AG09309 (cell line): ENCODE measurements at places on chromosomes 5 and 9.

DNA sequence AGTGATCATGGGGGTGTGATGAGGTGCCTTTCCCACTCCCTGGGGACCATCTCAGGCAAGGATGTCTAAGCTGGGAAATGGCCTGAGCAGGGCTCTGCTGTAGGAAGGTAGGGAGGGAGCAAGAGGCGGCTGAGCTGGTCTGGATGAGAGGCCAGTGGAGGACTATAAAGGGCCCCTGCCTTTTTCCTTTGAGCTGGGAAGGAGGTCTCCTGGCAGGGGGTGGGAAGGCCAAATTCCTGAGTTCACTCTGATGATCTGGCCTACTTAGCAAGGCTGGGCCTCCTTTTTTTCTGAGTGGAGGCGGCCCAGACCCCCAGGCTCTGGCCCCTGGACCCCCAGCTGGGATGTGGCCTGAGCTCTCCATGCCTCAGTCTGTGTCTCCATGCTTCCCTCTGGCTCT lies 14.3 kb upstream of the PITX1 start:
- no peak for DNase-seq

- DNase-seq, result no peak
Observed at GRCh38 chr5:132257131-132258101, at the start of gene PDLIM4. Gene PDLIM4 (plus strand): TSS chr5:132257696. CDS start chr5:132257735, 39 bp downstream.

DNA sequence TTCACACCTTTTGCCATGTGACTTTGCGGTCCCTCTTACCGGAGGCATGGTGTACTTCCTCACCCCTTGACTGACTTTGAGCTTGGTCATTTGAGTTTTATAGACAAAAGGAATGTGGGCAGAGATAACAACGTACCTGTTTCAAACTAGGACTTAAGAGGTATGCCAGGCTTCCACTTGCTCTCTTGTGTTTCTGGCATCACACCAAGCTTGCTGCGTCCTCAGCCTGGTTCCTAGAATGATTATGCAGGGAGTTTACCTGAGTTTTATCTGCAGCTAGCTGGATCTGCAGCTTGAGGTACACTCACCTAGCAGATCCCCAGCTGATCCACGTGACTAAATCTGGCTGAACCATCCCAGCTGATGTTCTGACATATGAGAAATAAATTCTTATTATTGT lies 66.2 kb downstream of the PLK2 start:
- no peak for DNase-seq

GRCh38 chr9:23117616-23118015 lies 671.0 kb downstream of the DMRTA1 start:
- DNase-seq, result no peak

GRCh38 chr9:132631280-132631679 lies 38.5 kb downstream of the DDX31 start:
- DNase-seq, result peak; percentile 11

GRCh38 chr9:109907400-109907799 lies 127.4 kb downstream of the PALM2AKAP2 start:
- DNase-seq, result no peak

DNA sequence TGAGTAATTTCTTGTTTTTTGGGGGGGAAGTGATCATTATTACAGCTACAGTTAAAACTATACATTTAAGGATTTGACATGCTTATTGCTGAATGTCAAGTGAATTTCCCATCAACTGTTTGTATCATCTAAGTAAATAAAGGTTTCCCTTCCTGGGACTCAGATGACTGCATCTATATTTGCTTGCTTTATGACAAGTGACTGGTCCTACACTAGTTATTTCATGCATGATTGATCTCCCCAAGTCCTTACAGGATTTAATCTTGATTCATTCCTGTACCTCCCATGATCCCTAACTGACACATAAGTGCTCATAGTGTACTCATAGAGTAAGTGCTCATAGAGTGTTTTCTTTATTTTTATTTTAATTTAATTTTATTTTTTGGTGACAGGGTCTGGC lies 2.8 kb downstream of the TXNDC8 start:
- no peak for DNase-seq

GRCh38 chr5:57932761-57933160 lies 450.1 kb upstream of the ACTBL2 start:
- DNase-seq, result no peak

- no peak for DNase-seq
Observed at GRCh38 chr9:117784996-117785395, 80.8 kb downstream of the TLR4 start.

DNA sequence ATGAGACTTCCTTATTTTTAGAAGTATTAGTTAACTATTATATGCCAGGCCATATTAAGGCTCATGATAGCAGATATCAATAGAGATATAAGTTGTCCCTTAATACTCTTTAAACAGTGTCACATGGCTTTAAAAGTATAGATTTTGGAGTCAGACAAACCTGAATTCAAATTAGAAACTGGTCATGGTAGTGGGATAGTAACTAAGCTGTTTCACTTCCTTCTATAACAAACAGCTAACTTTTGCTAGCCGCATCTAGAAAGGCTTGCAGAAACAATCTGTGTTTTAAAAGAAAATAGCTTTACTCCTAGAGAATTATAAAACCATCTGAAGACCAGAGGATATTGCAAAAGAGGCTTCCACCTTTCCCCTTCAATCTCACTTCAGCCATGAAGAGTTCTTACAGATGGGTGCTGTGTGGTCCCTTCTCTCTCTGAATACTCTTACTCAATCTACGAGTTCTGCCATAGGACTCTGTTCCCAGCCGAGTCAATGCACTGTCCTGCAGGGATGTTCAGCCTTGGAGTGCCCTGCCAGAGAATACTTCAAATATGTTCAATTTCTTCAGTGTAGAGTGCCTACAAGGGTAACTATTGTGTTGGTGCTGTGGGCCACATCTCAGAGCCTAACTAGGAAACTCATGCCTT lies 810.2 kb downstream of the EFNA5 start:
- no peak for DNase-seq

- DNase-seq, result no peak
Observed at GRCh38 chr9:33202018-33202417, 34.9 kb upstream of the B4GALT1 start.

GRCh38 chr9:101131326-101131725 lies 102.8 kb downstream of the PLPPR1 start:
- DNase-seq, result no peak

DNA sequence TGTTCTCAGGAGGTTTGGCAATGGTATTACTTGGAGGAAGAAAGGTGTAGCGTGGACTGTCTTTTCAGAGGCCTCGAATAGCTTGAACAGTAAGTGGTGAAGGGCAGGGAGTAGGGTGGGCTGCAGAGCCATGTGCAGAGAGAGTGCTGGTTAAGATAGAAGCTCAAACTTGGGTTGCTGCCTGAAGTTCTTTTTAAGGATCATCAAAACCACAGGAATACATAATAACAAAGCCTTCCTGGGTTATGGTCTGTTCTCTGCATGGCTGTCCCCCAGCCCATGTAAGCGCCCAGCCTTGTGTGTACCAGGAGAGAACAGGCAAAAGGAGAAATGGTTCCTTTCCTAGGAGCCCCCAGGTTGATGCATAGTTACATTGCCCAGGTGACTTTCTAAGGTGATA lies 43.9 kb downstream of the RCL1 start:
- no peak for DNase-seq

- DNase-seq, result no peak
Observed at GRCh38 chr9:124357721-124358361, 57.4 kb downstream of the PSMB7 start.

- no peak for DNase-seq
Observed at GRCh38 chr9:92954049-92954861, 6.9 kb downstream of the FGD3 start.

DNA sequence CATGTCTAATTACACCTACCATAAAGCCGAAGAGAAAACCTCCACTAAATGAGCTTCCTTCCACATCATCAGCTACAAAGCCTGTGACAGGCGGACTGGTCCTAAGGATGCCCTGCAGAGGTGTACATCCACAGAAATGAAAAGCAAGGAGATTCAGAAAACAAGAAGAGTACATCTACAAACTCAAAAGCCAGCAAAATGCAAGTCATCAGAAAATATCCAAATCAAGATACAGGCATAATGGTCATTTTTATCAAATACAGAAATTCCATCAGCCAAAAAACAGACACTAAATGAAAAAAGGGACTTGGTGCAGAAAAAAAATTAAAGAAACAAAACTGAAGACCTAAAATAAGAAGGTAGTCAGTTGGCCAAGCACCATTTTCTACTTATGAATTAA lies 79.7 kb downstream of the FRMD3 start:
- DNase-seq, result no peak

DNA sequence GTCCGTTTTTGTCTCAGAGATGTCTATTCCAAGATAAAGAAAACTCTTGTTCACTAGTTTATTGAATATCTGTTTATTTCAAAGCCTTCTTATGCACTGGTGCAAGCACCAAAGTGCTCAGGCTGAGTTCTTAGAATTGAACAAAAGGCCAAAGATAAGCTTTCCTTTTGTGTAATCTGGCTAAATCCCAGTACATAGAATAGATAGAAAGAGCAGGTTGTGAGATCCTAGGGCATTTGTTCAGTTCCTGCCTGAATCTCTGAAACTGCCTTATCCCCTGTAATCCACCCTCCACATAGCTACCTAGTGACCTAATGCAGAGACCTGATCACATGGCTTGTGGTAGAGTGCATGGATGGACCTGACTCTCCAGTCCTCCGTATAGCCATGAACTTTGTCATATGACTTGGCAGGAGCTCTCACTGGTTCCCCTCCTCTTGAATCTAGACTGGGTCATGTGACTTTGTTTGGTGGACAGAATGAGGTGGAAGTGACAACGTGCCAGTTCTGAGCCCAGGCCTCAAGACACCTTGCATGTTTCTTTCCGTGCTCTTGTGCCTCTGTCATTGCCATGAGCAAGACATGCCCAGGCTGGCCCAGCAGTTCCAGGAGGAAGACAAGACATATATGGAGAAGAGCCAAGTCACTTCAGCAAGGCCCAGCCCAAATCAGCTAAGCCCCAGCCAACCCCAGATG lies 139.3 kb upstream of the SHB start:
- DNase-seq, result no peak

DNA sequence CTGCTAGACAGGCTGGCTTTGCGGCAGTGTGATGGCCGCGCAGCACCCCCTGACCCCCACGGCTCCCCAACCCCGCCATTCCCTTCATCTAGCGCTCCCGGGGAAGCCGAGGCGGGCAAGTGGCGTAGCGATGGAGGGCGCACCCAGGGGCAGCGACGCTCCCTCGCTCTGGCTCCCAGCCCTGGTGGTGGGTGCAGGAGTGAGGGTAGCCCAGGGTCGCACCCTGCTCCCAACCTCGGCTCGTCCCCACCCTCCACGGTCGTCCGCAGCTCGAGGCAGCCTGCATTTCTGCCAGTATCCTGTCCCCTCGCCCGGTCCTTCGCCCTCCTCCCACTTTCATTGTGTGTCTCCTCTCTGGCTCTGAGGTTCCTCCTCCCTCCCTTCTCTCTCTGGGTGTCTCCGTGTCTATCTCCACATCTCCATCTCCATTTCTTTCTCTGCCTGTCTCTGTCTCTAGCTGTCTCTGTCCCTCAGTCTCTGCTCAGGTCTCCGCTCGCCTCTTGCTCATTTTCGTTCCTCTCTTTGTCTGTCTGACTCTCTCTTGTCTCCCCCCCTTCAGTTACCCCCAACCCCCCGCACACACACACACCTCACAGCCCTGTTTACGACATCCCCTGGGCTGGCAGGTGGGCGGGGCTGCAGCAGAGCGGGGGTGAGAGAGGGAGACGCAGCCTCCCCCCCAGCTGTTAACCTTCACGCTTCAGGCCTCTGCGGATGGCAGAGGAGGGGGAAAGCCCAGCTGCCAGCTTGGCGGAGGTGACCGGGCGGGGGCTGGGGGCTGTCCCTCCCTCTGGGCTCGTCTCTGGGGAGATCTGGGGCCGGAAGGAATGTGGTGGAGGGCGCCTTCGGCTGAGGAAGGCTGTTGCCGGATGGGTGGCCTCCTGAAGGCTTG lies 48.7 kb upstream of the PSD2 start:
- DNase-seq, result no peak

DNA sequence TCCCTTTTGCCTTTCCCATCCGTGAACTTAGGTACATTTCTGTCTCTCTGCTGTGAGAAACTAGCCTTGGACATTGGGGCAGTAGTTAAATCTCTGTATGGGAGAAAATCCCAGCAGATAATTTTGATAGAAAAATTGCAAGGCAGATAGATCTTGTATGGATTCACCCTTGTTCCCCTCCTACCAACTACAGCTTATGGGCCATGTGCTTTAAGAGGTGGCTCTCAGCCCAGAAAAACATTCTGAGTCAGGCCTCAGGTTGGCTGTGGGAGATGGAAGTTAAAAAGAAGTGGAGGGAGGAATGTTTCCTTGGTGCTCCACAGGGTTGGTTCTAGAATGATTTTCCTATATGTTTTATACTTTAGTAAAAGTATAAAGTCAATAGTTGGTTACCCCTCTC lies 1.4 kb upstream of the KDM3B start:
- no peak for DNase-seq

DNA sequence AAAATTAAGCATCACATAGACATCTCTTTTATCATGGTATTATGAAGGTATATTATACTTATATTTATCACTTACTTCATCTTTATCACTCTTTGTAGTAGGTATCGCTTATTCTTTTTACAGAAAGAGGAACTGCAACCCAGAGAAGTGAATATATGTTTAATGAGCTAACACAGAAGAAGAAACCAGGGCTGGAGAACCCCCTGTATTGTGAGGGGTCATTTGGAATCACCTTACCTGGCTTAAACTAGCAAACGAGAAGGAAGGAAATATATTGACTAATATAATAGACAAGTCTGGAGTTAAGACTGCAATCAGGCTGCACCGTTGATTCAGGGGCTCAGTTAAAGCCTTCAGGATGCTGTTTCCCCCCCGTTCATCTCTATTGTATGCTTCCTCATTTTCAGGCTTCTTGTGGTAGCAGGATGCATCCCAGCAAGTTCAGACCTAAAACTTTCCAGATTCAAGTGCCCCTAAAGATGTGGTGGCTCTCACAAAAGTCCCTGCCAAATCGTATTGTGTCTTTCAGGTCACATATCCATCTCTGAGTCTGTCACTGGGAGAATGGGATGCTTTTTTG lies 146.4 kb downstream of the GCNT1 start:
- DNase-seq, result no peak

- DNase-seq, result no peak
Observed at GRCh38 chr5:10194083-10194482, 55.6 kb downstream of the ATPSCKMT start.

DNA sequence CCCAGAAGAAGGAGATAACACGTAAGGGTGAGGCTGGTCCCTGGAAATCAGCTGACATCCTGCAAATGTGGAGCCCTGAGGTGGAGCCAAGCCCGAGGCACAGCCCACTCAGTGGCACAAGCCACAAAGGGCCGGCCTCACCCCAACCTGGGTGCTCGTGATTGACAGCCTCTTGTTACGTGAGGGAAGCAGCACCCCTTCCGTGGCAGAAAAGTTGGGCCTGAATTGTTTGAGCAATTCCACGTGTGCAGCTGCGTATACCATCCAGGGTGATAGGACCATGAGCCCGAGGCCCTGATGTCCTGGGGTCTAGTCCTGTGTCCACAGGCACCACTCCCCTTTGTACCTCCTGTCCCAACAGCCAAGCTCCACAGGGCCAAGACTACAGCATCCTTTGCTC lies 4.8 kb downstream of the ORM2 start:
- no peak for DNase-seq

- no peak for DNase-seq
Observed at GRCh38 chr9:24708814-24709213, 163.1 kb upstream of the IZUMO3 start.

DNA sequence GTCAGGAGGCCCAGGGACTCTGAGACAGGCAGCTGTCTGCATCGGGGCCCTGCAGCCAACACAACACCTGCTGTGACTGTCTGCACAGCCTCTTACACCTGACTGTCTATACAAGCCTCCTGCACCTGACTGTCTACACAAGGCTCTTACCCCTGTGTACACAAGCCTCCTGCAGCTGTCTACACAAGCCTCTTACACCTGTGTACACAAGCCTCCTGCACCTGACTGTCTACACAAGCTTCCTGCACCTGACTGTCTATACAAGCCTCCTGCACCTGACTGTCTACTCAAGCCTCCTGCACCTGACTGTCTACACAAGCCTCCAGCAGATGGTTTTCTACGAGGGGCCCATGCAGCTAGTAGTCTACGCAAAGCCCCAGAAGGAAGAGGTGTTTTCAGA lies 18.6 kb downstream of the IRX2 start:
- DNase-seq, result no peak
